ENCODE measurements at places on chromosomes 4 and X.

- no peak for DNase-seq
These were observed 6.5 kb downstream of the UGT2B17 start for GRCh38 chr4:68569466-68570121.

- no peak for DNase-seq
These were observed 28.8 kb downstream of the COL4A5 start for GRCh38 chrX:108468486-108468885.

DNA sequence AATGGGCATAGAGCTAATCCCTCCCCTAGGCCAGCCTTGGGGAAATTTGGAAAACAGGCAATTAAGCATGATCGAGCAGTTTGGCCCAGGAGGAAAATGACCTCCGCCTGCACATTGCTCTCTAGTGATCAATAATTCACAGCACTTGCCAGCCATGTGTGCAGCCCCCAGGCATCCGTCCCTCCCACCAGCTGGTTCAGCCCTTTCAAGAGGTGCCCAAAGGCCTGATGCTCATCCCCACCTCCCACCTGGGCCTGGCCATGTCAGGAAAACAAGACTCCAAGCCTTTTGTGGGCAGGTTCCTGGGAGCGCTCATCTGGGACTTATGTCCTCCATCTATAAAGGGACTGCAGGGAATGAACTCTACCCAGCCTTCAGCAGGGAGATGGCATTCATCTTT lies 17.5 kb upstream of the PPP2R2C start:
- DNase-seq = no peak

- DNase-seq = no peak
These were observed 116.0 kb downstream of the APBB2 start for GRCh38 chr4:41098093-41099048.
